ENCODE measurements at places on chromosomes 12 and 14.

- DNase-seq = no peak
These were observed 319.2 kb downstream of the PDZRN4 start for GRCh38 chr12:41507286-41507685.

GRCh38 chr12:124345795-124346194 is 50.9 kb downstream of the RFLNA start:
- DNase-seq = no peak

DNA sequence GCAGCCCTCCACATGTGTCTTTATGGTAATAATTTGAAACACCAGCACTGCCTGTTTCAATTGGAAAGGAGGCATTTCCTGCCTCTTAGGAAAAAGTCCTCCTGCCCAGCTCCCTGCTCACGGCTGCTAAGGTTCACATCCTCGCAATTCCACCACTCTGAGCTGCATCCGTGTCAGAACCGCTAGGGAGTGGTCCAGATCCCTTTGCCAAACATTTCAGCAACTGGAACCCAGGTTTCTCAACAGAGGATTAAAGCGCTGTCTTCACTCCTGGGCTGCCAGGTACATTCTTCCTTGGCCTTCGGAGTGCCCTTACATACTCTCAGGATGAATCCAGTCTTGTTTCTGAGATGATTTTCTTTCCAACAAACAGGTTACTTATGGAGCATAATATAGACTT is 23.3 kb downstream of the C14orf132 start:
- DNase-seq = no peak

DNA sequence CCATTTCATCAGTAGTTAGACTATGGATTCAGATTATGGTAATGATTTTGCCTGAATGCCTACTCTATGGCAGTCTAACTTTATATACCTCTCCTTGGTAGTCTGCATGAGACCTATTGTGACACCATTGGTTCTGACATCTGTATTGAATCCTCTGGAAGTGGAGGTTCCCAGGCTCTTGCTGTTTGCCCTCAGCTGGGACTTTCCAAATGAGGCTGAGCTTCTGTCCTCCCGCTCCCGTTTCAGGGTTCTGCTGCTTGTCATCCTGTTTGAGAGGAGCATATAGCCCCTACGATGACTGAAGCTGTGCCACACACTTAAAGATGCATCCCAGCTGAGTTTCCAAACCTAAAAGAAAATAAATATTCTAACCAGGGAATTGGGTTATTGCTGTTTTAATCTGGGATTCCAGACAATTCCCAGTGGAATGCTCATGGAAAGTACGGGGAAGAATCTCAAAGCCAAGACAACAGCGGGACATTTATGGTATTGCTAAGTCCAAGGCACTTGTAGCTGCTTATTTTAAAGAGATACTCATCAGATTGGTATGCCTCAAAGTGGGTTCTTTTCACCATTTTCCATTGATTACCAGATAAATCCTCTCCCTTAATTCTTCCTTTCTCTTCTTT is 105.9 kb downstream of the ETV6 start:
- no peak for DNase-seq

DNA sequence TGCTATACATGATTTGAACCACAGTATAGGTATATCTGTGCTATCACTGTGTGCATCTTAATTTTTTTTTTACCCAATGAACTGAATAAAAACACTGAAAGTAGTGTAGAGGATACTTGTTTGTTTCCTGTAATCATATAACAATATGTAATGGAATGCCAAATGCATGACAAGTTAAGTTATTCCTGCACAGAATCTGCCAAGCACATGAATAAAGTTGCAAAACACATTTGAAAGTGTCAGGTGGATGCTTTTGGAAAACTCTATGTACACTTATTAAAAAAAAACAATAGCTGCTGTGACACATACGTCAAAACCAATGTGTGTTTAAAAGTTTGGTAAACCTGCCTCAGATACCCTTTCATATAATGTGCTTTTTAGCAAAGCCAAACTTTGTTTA is 1638.1 kb upstream of the SEL1L start:
- no peak for DNase-seq

DNA sequence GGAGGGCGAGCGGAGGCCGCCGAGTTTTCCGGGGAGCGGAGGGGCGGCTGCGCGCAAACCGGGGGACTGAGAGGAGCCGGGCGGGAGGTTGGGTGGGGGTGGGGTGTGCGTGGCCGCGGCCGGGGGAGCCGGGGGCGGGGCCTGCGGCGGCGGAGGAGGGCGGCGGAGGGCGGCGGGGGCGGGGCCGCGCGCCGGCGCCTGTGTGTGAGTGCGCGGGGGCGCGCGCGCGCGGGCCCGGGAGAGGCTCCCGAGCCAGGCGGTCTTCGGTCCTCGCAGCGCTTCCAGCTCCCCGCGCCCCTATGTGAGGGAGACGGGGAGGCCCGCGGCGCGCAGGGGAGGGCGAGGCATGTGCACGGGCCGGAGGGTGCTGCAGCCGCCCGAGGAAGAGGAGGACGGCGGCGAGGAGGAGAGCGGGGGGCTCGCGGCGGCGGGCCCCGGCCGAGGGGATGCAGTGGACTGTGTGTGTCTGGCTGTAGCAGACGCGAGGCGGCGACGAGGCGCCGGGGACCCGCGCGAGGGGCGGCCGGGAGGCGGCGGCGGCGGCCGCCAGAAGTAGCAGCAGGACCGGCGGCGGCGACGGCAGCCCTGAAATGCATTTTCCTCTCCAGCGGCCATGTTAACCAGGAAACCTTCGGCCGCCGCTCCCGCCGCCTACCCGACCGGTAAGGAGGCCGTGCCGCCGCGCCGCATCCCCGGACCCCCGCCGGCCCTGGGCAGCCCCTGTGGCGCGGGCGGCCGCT is at the start of gene DYRK2:
TSS of gene DYRK2 (plus strand) at position 225 of the 740 bp plus-strand sequence. CDS start at position 614, 389 bp downstream.
- DNase-seq = peak; percentile 79

- no peak for DNase-seq
These were observed 19.0 kb upstream of the ATF7 start for GRCh38 chr12:53645165-53645564.

DNA sequence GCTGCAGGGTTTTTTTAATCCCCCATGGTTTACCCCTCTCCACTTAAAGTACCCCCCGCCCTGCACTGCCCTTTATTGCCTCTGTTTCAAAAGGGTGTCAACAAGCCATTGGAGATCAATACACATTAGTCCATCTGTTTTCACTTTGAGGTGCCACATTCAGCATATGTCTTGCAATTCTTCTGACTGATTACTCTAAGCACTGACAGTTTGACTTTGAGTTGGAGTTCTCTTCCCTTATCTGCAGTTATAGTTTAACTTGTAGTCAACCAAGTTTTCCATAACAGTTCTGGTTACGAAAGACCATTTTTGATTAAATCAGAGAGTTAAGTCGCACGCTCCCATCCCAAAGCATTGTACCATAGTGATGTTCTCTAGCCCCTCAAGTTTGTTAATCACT is 260.8 kb upstream of the TBX3 start:
- DNase-seq = no peak

- no peak for DNase-seq
These were observed 114.8 kb upstream of the FLRT2 start for GRCh38 chr14:85415015-85415712.

DNA sequence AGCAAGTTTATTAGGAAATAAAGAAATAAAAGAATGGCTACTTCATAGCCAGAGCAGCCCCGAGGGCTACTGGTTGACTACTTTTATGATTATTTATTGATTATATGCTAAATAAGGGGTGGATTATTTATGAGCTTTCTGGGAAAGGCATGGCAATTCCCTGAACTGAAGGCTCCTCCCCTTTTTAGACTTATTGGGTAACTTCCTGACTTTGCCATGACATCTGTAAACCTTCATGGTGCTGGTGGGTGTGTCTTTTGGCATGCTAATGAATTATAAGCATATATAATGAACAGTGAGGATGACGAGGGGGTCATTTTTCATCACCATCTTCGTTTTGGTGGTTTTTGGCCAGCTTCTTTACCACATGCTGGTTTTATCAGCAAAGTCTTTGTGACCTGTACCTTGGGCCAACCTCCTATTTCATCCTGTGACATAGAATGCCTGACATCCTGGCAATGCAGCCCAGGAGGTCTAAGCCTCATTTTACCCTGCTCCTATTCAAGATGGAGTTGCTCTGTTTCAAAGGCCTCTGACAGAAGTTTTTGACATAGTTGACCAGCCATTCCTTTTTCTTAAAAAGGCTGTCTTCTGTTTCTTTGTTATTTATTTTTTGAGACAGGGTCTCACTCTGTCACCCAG is 11.1 kb upstream of the PTGES3 start:
- no peak for DNase-seq

DNA sequence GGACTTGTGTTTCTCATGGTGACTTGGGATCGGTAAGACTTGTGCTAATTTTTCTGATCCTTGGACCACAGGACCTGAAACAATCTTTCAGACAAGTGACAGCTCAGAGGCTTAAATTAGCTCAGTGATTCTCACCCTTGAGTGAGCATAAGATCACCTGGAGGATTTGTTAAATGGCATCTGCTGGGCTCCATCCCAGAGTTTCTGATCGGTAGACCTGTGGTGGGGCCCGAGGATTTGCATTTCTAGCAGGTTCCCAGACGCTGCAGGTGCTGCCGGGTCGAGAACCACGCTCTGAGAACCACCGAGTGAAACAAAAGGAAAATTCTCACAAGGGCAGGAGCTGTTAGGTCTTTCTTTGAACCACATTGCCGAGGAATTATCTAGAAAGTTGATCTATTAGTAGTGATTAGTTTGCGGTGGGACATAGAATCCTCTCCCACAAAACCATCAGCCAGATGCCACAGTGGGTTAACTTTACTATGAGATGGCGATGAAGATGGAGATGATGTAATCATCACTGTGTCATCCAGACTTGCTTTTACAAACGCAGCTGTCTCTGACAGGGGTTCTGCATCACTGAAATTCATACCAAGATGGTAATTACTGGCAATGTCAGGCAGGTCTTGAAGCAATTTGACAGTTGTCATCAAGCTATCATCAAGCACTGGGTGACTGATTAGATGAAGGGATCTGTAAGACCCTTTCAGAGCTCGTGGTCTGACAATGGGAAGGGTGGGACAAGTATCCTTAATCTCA is 184.0 kb downstream of the AACS start:
- no peak for DNase-seq

- no peak for DNase-seq
These were observed 570.0 kb upstream of the TMEM132C start for GRCh38 chr12:127696963-127697362.

- no peak for DNase-seq
These were observed 60.3 kb downstream of the HSPB8 start for GRCh38 chr12:119239040-119239439.

GRCh38 chr12:42855362-42855950 is 265.9 kb upstream of the PRICKLE1 start:
- DNase-seq = no peak

- DNase-seq = no peak
These were observed 6.8 kb upstream of the TMED10 start for GRCh38 chr14:75183225-75183624.

DNA sequence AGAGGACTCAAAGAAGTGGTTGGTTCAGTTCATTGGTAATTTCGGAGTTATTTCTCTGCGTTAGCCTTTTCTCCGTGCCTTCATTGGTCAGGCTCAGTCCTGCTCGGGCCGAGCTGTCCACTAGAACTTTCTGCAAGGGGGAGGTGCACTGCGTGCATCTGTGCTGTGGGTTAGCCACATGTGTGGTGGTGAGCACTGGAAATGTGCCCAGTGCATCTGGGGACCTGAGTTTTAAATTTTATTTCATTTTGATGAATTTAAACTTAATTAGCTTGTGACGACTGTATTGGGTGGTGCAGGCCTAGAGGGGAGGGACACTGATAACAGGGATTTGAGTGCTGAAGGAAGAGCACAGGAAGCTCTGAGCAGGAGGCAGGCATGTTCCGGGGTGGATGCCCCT is 24.5 kb downstream of the SETD1B start:
- DNase-seq = no peak

DNA sequence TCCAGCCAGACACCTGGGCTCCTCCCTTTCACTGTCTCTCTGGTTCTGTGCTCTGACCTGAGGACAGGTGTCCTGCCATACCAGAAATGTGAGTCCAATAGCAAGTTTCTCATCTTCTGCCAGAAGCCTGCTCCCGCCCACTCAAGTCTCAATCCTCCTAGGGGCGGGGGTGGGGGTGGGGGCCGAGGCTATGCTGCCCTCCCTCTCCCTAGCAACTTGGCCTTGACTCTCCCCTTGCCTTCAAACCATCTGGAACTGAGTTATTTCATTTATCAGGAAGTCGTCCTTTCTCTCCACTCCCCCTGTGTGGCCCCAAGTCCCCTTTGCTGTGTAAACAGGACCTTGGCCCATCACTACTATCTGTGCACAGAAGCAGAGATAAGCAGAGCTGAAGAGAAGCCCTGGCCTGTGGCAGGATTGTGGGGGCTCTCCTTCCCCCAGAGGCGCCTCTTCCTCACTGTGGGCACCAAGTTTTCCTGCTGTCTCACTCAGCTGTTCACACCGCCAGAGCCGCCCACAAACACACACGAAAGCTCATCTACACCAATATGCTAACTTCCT is 117.1 kb downstream of the DPF3 start:
- DNase-seq = no peak

DNA sequence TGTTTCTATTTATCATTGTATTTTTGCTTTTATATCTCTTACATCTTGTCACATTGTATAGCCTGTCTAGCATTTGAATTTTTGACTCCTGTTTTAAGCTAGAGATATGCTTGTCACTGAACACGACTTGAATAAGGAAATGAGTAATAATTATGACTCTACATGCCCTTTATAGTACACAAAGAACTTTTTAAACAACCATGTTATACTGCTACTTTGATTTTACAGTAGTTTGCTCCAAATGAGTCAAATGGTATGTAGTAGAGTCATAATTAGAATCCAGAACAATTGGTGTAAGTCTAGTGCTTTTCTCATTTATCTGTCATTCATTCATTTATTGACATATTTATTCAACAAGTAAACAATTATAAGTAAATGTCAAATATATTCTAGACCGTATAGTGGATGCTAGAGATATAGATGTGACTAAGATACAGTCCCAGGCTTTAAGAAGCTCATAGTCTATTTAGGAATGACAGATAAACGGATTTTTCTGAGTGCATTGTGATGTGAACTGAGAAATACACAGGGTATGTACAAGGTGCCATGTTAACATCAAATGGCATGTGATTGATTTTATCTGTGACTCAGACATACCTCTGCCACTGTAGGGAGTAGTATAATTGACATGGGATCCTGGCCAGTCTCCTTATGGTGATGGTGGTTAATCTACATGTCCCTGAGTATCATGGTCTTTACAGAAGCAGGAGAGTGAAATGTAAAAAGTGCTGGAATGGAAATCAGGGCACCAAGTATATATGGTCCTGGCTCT is 799.7 kb downstream of the DIO2 start:
- no peak for DNase-seq

Measured in substantia nigra (tissue), 51 donors.